ENCODE measurements at places on chromosomes 16 and 17. TPM values are rescaled to one million over a fixed set of nuclear protein-coding genes. Genes with fewer than 3 reads are reported as not detected.

GRCh38 chr16:50151756-50152155, 1.4 kb upstream of the TENT4B start:
- no peak for DNase-seq

- no peak for DNase-seq
Observed at GRCh38 chr17:66523378-66524200, 221.2 kb downstream of the PRKCA start.

GRCh38 chr16:56781528-56781961, 51.6 kb downstream of the NUP93 start:
- peak; percentile 71 for DNase-seq

Gene SPNS2
- total RNA-seq, result not detected

Gene LCAT
- 2.3 TPM for total RNA-seq
